Substantia nigra (tissue), 51 donors: ENCODE measurements at places on chromosomes 3 and 15.

DNA sequence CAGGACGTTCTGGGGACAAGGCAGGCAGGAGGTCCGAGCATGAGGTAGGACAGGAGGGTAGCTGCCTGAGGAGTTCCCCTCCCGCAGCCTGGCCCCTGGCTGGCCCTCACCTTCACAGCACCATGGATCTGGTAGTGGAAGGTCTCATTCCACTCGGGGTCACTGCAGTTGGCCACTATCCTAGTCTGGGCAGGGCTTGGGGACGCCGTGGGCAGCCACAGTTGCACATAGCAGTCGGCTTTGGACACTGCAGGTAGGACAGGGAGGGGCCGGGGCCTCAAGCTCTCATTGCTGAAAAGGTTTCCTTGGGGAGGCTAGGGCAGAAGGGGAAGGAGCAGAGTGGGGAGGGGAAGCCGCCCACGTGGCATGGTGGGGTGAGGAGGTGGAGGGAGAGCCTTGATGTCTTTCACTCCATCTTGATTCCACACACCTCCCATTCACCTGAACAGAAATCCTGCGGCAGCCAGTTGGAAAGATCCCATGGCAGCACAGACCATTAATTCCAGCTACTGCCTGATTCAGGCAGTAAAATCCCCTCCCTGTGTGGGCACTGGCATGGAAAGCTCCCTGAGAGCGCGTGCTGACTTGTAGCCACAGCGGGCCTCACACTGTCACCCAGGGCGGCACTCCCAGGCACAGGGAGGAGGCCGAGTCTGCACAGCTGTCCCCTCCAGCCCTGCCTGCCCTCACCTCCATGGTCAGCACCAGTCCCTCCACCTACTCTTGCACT is 2.1 kb downstream of the PLA2G4F start:
- no peak for DNase-seq

GRCh38 chr3:12349895-12350811 is 61.3 kb downstream of the PPARG start:
- no peak for DNase-seq

- no peak for DNase-seq
Observed at GRCh38 chr3:4786431-4786830, 192.8 kb upstream of the BHLHE40 start.

DNA sequence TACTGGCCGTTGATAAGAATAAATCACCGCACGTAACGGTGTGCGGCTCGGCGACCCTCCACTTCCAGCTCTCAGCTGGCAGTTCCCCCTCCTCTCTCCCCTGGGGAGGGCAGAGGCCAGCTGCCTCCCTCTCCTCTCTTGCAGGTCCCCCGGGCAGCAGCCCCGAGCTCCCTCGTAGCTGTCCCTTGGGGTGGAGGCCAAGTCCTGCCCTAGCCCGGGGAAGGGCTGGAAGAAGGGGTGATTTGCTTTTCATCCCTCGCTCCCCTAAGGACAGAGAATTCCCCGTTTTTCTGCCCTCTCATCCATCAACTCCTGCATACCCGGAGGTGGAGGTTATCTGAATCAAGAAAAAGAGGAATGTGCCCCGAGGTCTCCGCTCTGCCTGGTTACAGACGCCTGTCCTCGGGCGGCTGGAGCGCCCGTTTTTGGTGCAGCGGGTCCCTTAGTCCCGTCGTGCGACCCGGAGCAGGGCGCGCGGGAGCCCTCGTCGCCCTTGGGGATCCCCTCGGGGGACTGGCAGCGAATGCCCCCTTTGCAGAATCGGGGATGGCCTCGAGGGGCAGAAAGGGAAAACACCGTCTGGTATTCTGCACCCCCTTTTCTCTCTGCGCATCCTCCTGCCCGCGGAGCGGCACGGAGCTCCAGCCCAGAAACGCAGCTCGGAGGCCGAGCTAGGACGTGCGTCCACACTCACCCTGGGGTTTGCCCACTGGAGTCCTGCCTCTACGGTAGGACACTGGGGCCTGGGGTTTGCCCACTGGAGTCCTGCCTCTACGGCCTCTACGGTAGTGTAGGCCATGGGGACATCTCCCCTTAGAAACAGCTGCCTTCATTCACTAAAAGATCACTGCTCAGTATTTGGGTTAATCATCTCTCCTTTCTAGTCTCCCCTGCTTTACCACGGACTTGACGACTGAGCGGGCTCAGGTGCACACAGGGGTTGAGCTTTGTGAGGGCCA is 2.2 kb downstream of the PTPRG start:
- DNase-seq = no peak

DNA sequence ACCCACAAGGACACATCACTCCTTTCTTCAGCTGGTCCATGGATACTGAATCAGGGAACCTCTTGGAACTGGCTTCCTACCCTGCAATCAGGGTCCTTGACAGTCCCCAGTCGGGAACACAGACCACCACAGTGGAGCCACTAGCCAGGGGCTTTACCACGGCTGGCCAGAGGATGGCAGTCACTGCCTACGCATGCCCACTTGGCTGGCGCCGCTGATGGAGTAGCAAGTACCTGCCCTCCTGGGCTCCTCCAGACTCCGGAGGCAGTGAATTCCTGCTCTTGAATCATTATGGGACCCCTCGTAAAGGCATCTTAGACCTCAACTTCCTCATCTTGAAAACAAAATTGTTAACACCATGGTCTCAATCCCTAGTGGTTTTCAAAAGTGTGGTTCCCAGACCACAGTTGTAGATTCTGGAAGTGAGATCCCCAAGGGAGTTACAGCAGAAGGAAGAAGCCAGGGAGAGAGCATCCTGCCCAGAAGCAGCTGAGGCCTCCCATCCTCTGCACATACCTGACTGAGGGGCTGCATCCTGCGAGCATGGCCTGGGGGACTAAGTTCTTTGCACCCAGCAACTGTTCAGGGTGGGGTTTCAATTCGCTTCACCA is 9.1 kb upstream of the SKIC8 start:
- peak; percentile 66 for DNase-seq

DNA sequence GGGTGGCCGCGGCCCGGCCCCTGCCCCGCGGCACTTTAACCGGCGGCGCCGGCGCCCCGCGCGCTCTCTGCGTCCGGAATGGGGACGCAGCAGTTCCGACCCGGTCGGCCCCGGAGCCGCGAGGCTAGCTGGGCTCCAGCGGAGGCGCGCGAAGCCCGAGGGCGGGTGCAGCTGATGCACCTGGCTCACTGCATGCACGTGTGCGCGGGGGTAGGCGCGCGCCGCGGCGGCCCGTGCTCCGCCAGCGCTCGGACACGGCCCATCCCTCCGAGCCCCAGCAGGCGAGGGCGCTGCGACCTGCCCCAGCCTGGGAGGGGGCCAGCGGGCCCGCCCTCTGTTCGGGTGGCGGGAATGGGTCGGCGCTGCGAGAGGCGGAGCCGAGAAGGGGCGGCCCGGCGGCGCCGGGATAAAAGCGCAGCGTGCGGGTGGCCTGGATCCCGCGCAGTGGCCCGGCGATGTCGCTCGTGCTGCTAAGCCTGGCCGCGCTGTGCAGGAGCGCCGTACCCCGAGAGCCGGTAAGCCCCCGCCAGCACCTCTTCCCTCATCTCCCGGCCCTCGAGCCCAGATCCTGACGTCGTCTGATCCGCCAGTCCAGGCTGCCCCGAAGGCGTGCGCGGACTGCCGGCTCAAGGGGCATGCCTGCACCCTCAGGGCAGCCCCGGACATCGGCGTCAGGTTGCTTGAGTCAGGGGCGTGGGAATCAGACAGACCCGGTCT is at the start of the genes CHDH and IL17RB:
Gene CHDH (minus strand): TSS at position 286 of the 717 bp plus-strand sequence. CDS start 22,411 bp downstream, outside the sequence.
Gene IL17RB (plus strand): TSS at position 435 of the 717 bp plus-strand sequence. CDS start 21 bp downstream, at position 456.
- DNase-seq = peak; percentile 37

DNA sequence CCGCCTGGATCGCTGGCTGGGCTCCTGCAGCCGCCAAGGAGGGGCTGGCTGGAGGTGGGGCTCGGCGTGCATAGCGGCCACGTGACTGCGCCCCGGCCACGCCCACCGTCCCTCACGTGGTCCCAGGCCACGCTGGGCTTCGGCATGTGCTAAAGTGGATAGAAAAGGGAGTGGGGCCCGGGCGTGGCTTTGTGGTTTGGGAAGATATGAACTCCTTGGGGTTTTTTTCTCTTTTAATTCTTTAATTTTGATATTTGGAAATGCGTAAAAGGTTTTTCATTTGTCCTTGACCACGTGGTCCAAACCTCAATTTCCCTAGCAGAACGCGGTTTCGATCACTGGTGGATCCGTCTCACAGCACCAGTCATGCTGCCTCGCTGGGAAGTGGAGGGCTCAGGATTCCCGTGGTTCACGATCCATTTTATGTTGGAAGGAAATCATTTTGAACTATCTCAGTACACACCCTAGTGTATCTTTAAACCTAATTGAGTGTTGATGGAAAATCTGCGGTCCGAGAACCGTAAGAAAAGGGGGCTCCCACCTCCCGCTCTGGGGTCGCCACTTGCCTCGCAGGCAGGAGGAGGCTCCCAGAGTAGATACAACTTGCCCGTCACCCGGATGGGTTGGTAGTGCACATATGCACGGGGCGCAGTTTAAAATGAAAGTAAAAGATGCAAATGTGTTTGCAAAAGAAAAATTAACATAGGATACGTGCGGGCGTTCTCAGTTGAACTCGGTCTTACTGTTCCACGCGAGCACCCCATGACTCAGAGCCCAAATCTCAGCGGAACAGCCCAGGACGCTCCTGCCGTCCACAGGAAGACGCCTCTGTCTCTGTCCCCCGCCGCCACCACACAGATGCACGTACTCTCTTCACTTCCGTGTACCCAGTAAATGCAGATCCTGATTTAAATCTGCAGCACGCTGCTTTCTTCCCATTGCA is 141.9 kb downstream of the PGPEP1L start:
- peak; percentile 23 for DNase-seq

GRCh38 chr3:38907426-38907825 is 91.4 kb upstream of the SCN10A start:
- DNase-seq = no peak

DNA sequence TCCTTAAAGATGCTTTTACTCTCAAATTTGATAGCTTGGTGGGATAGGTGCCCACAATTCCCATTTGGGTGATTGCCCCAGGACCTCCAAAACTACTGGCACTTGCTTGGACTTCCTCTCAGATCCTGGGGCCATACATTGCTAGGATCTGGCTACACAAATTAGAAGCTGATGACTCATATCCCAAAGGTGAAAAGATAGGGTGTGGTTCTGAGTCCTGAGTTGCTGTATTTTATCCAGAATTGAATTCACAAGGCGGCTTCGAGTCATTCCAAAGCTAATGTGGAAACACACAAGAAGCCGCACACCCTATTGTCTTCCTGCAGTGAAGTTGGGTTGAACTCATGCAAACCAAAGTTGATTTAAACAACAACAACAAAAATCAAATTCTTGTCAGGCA is 53.4 kb downstream of the DUT start:
- DNase-seq = no peak

DNA sequence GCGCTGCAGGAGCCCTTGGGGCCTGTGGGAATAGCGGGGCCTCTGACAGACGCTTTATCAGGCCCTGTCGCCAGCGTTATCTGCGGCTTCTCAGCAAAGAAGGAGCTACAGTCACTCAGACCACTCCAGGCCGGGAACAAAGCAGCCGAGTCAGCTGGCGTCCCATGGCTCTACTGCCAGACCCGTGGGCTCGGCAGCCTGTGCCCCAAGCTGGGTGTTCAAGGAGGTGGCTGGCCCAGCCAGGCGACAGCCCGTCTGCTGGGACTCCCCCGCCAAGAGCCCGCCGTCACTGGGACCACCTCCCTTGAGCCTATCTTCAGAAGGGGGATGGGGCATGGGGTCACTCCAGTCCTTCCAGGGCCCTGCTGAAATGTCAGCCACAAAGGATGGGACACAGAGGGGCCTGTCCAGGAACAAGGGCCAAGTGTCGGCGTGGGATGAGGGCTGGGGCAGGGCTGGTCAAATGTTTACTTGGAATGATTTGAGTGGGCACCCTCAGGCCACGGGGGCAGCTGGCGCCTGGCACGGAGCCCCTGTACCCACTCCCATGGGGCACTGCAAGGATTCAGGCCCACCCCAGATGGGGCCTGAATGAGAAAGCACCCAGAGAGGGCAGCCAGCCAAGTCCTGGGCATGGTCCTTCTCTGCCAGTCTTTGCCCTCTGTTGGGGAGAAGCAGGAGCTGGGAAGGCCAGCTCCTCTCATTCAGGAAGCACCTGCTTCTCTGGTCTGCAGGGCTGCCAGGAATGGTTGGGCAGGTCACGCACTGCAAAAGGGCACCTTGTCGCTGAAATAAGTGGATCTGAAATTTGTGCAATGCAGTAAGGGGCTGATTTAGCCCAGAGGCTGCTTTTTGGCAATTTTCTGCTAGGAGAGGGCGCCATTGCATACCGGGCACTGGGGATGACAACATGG is 148.3 kb downstream of the SMAD6 start:
- no peak for DNase-seq
